ENCODE measurements at places on chromosomes 6 and 20.

DNA sequence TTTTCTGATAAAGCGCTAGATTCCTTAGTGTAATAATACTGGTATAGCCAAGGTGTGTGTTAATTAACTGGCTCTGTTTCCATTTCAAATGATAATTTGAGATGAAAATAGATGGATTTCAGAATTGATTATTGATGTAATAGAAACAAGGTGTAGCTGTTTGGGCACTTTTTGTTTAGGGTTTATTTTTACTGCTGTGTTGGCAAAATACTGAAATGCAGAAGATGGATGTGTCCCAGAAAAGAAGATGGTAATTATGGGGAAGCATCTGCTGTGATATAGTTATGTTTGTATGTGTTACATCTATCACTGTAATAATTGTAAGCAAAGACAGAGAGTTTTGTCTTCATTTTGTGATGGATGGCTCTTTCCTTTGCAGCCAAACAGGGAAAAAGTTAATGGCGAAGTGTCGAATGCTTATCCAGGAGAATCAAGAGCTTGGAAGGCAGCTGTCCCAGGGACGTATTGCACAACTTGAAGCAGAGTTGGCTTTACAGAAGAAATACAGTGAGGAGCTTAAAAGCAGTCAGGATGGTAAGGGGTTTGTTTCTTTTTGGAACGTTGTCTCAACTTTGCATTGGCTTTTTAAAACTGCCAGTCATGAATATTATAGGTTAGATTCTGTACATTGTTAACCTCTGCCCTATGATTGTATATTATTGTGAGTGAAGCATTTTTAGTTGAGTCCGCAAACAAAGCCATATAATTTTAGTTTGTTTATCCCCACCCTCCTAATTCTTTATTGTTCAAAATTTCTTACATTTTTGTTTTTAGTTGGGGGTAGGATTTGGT lies 8.6 kb upstream of the ACAT2 start:
- DNase-seq = no peak

- DNase-seq = peak; percentile 18
These were observed 58.0 kb downstream of the BLOC1S5 start for GRCh38 chr6:8006208-8006607.

GRCh38 chr6:2656460-2657079 lies 94.2 kb downstream of the MYLK4 start:
- DNase-seq = no peak

GRCh38 chr20:40675599-40676221 lies 13.3 kb downstream of the MAFB start:
- no peak for DNase-seq

- no peak for DNase-seq
These were observed 13.3 kb upstream of the DNAJC5 start for GRCh38 chr20:63881451-63882226.

GRCh38 chr6:55836945-55837344 lies 38.4 kb downstream of the BMP5 start:
- no peak for DNase-seq

- no peak for DNase-seq
These were observed 84.3 kb downstream of the CTNNBL1 start for GRCh38 chr20:37777988-37778659.

DNA sequence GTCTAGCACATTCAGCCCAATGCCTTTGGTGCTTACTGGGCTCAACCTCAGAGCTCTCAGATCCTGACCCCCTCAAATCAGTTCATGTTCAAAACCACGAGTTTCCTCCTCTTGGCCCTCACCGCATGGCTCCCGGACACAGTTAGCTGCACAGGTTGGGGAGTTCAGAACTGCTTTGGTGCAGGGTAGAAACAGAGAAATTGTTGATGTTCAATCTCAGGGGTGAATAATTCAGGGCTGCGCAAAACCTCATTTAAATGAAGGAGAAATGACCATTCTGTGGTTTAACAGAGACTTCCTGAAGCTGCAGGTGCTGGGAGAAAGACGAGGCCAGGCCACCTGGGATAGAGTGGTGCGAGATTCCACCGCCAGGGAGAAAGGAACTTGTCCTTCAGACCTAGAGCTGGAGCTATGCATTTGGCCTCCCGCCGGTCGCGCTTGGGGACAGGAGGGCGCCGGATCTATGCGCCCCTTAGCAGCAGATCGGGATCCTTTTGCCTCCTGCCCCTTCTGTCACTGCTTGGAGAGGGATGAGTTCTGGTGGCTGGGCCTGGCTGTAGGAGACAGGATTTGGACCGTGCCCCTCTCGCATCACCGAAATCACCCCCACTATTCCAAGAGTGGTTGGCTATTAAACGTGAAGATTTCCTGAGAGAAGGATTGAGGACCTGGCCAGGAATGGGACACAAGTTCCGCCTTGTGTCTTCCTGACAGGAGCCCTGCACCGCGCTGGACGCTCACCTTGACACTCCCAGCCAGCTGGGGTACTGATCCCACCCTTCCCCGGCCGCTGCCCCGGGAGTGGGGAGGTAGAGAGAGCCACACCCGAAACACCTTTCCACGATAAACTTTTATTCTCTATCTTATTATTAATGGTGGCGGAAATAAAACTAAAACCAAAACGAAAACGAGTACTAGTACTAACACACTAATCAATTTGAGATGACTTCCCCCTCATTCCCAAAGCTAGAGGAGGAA lies 767 bp upstream of the PAX1 start:
- no peak for DNase-seq

GRCh38 chr20:47782076-47782475 lies 3.2 kb downstream of the SULF2 start:
- no peak for DNase-seq

GRCh38 chr6:11251553-11252360 lies 19.3 kb upstream of the NEDD9 start:
- no peak for DNase-seq

GRCh38 chr20:48747840-48748414 lies 79.9 kb downstream of the PREX1 start:
- DNase-seq = no peak

DNA sequence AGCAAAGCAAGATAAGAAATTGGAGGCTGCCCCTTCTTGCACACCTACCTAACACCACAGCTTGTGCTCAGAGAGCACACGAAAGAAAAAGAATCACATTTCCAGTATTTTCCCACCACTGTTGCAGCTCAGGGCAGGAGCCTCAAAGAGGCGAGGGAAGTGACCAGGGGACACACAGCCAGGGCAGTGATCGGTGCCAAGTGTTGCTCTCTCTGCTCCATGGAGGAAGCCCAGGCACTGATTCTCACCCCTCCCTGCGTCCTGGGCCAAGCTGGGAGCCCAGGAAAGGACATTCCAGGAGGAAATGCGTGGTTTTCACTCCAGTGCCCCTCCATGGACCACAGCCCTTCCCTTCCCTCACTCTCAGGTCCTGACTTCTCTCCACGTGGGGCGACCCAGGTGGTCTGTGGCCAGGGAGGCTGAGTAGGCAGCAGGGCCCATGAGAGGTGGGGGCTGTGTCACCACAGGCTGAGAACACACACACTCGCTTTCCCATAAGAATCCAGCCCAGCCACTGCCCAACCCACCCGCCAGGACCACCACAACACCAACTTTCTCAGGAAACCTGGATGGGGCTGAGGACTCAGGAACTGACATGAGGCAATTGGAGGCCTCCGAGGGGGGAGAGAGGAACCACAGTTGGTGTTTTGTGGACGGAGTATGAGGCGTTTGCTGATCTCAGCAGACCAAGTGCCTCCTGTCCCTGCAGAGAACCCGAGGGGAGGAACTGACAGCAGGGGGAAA lies 81.7 kb upstream of the MAFB start:
- no peak for DNase-seq

- no peak for DNase-seq
These were observed 92.1 kb downstream of the RIN2 start for GRCh38 chr20:19850198-19850533.

DNA sequence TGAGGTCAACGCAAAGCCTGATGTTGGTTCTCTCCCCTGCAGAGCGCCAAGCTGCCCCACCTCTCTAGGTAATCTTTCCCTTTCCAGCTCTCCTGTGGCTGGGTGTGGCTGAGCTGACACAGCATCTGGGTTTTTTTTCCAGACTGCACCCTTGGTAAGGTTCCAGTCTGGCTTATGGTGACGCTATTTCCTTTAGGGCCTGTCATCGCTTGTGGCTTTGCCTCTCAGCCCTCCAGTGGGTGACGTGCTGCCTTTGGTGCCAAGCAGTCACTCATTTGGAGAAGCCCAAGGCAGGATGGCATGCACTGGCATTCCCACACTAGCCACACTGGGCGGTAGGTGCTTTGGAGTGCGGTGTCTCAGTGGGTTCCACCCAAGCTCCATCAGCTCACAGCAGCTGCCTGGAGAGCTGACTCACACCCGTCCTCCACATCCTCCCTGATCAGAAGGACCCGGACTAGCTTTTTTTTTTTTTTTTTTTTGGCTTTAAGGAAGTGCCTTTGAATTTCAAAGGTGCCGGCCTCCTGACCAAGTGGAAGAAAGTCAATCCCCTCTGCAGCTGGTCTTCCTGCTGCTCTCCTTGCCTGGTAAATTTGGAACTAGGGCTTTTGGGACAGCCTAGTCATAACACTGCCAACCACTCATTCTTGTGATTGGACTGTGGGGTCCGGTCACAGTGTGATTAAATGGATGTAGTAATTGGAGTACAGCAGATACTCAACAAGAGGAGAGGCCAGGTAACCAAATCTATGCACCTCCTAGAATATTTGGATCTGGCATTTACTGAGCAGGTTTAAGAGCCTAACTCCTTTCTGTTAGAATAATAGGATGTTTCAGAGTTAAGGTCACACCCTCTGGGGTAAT lies 153.6 kb downstream of the CD83 start:
- DNase-seq = peak; percentile 22

DNA sequence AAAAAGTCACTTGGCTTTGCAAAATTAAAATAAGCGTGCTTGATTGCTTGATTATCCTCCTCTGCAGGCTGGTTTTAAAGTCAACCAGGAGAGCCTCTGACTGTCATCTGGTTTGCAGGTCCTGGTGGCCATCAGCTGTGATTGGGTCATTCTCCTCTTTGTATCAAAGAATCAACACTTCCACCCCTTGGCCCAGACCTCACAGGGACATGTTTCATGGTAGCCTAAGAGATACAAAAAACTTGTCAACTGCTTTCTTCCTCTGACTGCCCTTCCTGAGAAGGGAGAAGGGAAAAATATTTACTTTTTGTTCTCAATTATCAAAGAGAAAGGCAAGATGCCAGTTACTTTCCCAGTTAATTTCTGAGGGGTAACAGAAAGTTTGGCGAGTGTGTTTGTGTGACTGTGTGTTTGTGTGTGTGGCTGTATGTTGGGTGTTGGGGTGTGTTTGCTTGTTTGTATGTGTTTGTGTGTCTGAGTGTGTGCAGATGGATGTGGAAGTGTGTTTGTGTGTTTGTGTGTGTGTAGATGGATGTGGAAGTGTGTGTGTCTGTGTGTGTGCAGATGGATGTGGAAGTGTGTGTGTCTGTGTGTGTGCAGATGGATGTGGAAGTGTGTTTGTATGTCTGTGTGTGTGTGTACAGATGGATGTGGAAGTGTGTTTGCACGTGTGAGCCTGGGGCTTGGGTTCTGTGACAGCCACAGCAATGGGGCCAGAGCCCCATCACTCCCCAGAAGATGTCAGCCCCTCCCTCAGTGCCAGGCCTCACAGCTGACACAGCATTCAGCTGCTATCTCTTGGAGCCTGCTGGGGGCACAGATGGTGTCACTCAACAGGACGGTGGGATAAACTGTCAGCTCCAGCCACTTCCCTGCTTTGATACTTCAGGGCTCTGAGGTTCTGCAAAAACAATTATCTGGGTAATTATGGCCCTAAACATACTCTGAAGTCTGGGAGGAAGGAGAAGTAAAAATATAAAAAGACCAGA lies 98.6 kb upstream of the RNF24 start:
- no peak for DNase-seq

DNA sequence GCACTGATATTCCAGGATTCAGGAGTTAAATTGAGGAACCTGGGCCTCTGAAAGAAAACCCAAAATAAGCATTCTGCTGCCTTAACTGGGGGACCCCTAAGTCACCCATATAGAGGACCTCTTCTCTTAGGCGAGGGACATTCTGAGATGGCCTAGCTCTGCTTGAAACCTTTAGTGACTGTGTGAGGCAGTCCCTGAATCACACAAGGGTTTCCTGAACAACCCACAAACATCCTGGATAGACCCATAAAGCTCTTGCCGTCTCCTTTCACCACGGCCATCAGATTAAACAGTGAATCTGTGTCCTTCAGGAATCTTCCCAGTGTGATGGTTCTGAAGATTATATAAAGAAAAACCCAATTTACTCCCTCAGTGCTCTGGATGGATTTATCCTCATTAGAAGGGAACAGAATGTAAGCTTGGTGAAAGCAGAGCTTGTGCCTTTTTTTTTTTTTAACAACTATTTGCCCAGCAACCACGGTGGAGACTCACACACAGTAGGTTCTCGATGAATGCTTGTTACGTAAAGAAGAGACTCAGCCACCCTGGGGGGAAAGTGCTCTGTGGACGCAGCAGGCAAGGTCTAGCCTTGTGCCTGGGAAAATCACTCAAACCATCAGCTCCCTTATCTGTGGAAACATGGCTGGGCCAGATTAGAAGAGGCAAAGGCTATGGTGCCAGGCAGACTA lies 39.1 kb upstream of the SIRPG start:
- DNase-seq = peak; percentile 31

- DNase-seq = no peak
These were observed 725.0 kb upstream of the HS3ST5 start for GRCh38 chr6:115067690-115068447.

GRCh38 chr6:87397656-87398055 lies 10.1 kb upstream of the CFAP206 start:
- no peak for DNase-seq

DNA sequence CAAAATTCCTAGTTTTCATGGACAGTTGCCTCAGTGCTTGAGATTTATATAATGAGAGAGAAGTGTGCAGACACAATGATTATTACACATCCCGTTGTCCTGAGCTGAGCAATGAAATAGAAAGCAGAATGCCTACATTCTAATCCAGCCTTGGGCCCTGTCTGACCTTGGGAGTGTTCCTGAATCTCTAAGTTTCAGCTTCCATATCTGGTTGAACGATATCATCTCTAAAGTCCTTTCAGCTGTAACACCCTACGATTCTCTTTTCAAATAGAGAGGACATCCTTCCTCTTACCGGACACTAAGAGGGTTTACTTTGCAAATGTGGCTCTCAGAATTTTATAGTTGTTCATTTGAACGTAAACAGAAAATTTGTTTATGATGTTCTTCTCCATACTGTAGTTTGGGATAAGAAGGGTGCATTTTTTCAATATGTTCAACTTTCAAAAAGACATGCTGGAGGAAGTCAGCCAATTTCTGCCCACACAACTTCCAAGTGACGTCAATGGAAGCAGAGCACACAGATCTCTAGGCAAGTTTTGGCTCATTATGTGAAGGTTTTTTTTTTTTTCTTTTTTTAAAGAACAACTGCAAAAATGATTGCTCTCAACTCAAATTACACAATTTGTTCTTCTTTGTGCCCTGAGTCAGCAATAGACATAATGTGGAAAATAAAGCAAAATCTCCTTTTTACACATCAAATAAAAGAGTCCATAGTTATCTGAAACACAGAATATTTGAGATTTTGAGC lies 50.4 kb downstream of the PDE7B start:
- DNase-seq = no peak

- no peak for DNase-seq
These were observed 4.0 kb upstream of the OXT start for GRCh38 chr20:3067139-3068014.

- DNase-seq = no peak
These were observed 106.2 kb downstream of the TULP4 start for GRCh38 chr6:158418501-158418900.

GRCh38 chr6:6256886-6257285 lies 63.6 kb downstream of the F13A1 start:
- no peak for DNase-seq
